ENCODE measurements at places on chromosomes 11 and 22.

GRCh38 chr11:8531312-8531711 lies 62.7 kb downstream of the STK33 start:
- no peak for DNase-seq

DNA sequence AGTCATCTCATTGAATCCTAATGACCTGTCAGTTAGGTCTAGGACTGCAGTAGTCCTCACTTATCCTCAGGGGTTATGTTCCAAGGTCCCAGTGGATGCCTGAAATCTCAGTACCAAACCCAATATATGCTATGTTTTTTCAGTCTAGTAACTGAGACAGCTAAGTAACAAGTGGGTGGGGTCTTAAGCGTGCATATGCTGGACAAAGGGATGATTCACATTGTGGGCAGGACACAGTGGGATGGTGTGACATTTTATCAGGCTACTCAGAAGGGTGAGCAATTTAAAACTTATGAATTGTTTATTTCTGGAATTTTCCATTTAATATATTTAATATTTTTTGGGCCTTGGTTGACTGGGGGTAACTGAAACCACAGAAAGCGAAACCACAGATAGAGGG lies 29.0 kb downstream of the DDX10 start:
- no peak for DNase-seq

DNA sequence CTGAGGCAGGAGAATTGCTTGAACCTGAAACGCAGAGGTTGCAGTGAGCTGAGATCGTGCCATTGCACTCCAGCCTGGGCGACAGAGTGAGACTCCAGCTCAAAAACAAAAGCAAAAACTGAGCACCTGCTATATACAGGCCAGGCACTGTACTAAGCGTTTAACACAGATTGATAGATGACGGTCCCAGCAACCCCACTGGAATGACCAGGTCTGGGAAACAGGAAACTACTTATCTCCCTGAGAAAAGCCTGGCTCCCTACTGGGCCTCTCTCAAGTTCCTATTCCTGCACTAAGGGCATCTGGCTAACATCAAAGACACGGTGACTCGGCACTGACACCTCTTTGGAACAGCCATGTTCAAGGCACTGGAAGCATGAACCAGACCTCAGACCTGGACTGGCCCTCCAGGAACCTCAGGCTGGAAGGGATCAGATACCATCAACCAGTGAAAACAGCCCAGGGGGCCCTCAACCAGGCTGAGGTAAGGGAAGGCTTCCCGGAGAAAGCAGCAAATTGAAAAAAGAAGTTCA lies 16.6 kb downstream of the ARAP1 start:
- DNase-seq, result peak; percentile 47

DNA sequence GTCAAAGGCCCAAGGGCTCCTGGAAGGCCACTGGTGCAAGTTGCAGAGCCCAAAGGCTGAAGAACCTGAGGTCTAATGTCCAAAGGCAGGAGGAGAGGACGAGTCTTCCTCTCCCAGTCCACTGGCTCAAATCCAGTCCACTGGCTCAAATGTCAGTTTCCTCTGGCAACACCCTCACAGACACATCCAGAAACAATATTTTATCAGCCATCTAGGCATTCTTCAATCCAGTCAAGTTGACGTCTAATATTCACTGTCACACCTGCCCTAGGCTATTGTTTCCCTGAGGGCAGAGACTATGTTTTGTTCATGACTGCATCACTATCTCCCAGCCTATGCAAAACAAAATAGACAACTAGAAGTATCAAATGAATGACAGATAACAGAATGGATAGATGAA lies 148.1 kb downstream of the SPON1 start:
- no peak for DNase-seq

DNA sequence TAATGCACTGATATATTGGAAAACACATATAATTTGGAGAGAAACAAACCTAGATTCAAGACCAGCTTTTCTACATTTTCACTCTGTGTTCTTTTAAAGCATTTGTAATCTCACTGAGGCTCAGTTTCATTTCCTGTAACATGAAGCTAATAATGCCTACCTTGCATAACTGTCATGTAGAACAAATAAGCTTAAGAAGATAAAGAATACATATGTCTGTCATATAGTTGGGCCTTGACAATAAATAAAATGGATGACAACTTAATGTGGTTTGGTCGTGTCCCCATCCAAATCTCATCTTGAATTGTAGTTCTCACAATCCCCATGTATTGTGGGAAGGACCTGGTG lies 35.2 kb upstream of the FIBIN start:
- no peak for DNase-seq

GRCh38 chr11:105975128-105975527 lies 46.9 kb downstream of the MSANTD4 start:
- no peak for DNase-seq

DNA sequence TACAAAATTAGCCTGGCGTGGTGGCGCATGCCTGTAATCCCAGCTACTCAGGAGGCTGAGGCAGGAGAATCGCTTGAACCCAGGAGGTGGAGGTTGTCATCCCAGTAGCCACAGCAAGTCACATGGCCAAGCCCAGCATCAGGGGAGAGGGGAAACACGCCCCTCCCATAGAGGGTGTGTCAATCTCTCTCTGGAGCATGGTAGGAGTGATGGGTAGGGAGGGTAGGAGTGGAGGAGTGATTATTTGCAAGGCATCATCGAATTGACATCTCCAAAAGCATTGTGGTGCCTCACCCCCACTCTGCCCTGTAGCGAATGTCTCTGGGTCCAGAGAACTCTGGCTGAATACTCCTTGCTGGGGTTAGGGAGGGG lies 6.1 kb upstream of the SSTR3 start:
- DNase-seq, result no peak

GRCh38 chr11:57047610-57048009 lies 58.9 kb downstream of the OR5AK2 start:
- no peak for DNase-seq

- DNase-seq, result no peak
Observed at GRCh38 chr11:43916621-43917020, 25.8 kb upstream of the C11orf96 start.

DNA sequence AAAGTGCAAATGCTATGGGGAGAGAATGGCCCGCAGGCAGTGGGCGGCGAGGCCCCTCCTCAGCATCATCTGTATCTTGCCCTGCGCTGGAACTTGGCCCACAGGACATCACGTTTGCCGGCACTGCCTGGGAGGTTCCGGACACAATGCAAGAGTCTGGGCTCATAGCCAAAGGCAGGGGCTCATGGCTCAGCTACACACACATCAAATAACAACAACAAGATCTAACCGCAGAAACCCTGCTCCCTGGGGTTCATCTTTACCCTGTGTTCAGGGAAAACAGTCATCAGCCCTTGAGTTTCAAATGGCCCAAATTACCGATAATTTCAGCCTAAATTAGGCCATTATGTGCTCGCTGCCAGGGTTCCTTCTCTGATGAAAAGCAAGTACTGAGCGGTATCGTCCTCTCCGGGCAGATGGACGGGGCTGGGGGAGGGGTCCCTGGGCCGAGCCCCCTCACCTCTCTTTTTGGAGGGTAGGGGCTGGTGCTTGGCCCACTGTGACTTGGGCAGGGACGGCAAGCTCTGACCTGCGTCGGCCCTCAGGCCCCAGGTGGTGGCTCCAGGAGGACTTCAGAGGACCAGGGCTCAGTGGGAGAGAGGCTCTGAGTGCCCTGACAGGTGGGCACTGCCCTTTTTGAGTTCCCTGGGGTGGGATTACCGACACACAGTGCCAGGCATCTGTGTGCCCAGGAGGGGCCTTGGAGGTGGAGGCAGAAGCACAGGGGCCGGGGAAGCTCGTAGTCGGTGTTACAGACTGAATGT lies 25.0 kb upstream of the GAL start:
- DNase-seq, result peak; percentile 88

DNA sequence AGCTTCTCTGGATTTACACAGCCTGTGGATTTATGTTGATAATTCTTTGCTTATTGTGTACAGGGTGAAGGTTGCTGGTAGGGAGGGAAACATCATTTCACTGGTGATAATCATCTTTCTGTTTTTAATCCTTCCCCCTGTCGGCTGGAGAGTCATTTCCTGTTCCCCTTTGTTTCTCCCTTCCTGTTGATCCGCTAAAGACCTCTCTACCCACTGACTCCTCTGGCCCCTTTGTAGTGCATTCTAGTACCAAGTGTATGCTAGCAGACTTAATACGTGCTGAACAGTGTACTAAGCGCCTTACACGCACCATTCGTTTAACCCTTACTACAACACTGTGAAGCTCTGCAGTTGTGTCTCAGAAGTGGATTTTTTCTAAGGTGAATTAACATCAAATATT lies 19.0 kb upstream of the OR9Q1 start:
- DNase-seq, result no peak

DNA sequence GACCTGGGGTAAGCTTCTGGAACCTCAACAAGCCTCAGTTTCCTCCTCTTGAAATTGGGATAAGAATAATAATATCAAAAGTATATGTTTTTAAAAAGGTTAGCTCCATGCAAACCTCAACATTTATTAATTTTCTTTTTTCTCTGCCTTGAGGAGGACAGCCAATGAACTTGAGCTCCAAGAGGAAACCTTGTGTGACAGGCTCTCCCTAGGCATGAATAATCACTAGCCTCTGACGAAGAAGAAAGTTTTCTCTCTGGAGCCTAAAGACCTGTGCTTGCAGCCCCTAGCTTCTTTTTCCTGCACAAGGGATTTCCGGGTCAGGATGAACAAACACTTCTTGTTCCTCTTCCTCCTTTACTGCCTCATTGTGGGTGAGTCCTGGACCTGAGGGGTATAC lies at the start of gene PATE3:
Gene PATE3 (plus strand): TSS at position 301 of the 400 bp plus-strand sequence. CDS start 25 bp downstream, at position 326.
- DNase-seq, result no peak

- DNase-seq, result no peak
Observed at GRCh38 chr11:125190566-125190965, 26.0 kb downstream of the PKNOX2 start.

GRCh38 chr11:64969209-64969608 lies 2.7 kb downstream of the MAJIN start:
- DNase-seq, result peak; percentile 44

- DNase-seq, result no peak
Observed at GRCh38 chr11:70431611-70432010, 33.3 kb downstream of the CTTN start.

DNA sequence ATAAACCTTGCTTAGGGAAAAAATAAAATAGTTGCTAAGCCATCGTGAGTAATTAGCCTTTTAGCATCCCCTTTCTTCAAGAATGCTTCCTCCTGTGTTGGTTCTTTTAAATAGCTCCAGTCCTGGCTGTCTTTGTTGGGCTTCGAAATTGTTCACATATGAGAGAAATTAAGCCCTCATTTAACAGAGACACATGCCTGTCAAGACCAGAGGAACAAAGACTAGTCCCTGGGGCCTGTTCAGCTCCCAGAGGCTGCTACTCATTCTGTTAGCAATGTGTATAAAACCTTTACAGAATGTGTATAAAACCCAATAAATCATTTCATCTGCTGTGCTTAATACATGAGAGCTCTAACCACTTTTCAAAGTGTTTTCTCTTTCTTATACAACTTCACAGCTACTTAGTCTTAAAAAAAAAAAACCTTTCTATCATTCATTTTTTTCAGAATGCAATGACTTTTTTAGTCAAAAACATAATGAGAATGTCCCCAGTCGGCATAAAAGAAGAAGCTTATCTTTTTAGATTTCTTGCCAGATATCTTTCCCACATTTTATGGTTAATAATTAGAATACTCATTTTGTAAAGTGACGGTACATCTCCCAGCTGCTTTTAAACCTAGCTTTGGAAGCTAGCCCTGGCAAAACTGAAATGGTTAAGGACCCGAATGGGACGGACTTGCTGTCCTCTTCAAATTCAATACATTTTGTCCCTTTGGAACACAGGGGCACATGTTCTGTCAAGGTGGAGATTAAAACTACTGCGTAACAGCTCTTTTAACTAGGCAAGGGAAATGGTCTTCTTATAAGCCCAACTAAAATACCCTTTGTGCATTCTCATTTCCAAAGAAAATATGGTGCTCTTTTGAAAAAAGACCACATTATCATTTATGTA lies 186.1 kb downstream of the SOX6 start:
- no peak for DNase-seq

DNA sequence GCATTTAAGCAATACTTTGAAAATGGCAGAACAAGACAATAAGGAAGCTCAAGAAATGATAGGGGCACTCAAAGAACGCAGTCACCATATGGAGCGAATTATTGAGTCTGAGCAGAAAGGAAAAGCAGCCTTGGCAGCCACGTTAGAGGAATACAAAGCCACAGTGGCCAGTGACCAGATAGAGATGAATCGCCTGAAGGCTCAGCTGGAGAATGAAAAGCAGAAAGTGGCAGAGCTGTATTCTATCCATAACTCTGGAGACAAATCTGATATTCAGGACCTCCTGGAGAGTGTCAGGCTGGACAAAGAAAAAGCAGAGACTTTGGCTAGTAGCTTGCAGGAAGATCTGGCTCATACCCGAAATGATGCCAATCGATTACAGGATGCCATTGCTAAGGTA lies 51.9 kb downstream of the SPECC1L start:
- no peak for DNase-seq

DNA sequence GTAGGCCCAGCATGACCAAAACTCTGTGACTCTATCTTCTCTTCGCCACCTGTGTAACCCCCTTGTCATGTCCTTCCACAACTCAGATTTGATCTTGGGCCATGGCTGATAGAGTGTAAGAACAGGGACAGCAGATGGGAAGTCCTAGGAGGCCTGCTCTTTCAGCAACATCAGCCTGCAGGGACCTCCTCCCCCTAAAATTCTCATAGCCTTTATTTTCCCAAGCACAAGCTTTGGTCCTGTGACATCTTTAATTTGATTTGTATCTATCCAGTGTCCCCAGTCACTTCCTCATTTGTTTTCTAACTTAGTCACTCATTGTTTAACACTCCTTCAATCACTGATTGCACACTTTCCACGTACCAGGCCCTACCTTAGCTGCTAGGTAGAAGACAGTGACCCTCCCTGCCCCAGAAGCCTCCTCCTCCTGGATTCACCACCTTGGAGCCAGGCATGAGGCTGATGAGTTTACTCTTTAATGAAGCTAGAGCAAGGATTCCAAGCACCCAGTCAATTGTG lies 5.3 kb downstream of the UBQLN3 start:
- no peak for DNase-seq

DNA sequence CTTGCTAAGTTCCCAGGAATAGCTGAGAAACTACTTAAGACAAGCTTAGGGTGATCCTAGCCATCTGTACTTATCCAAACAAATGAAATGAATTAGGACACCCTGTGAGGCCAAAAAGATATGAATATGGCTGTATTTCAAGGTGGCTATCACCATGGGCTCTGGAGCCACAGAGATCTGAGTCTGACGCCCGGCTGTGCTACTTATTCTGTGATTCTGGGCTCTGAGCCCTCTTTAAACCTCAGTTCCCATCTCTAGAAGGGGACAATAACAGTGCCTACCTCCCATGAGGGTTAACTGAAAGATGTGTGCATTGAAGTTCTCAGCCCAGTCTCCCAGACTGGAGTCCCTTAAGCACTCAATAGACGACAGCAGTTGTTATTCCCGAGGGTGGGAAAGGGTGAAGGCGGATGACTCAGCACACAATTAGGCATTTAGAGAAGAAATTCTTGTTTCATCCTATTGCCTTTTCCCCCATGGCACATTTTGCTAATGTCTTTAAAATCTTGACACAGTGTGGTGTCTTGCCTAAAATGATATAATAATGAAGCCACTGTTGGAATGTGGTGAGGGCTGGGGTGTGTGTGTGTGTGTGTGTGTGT lies 132.5 kb downstream of the ADAMTS15 start:
- no peak for DNase-seq

All from HTR-8/SVneo (cell line).